ENCODE measurements at places on chromosomes 1 and 21. TPM values are rescaled to one million over a fixed set of nuclear protein-coding genes. Genes with fewer than 3 reads are reported as not detected.

DNA sequence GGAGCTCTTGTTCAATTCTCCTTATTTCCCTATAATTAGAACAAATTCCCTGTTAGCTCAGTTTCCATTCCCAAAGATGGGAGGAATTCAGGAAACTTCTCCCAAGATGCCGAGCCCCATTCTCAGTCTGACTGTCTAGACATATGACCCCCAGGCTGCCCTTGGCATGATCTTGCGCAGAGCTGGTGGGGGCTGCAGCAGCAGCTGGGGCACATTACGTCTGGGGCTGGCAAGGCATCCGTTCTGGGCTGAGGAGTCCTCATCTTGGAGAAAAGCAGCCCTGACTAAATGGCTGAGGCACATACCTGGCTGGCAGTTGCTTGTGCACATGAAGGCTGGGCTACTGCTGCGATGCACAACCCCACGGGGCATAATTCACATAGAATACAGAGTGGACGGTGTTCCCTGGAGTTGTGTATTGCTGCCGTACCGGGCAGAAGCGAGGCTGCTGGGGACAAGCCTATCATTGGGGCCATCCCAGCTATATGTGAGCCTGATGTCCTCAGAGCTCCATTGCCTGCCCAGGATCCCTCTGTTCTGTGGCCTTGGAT is 36.4 kb upstream of the TRABD2B start:
- peaks cover 4% of the 10 kb centered on the region for H3K4me1 ChIP-seq
- H3K4me3 ChIP-seq, result no peak overlapping the region

DNA sequence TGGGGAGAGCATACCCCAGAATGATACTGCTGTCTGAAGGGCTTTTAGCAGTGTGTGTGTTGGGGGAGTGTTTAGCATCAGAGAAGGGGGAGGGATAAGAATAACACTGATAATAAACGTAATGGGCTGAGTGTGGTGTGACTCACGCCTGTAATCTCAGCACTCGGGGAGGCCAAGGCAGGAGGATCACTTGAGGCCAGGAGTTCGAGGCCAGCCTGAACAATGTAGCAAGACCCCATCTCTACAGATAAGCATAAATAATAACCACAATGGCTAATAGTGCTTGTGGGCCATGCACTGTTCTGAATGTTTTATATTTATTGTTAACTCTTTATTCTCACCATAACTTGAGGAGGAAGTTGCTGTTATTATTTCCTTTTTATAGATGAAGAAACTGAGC is 2.6 kb upstream of the LEFTY2 start:
- no peak for DNase-seq
- no peak overlapping the region for H3K27ac ChIP-seq
- no peaks in the 10 kb centered on the region for H3K36me3 ChIP-seq
- H3K27me3 ChIP-seq, result peaks cover 8% of the 10 kb centered on the region
- no peak overlapping the region for H3K4me3 ChIP-seq
- H3K4me1 ChIP-seq, result peaks cover 5% of the 10 kb centered on the region

- no peaks in the 10 kb centered on the region for H3K4me1 ChIP-seq
- no peak for DNase-seq
Measured at GRCh38 chr21:44349847-44350772, 3.3 kb upstream of the TRPM2 start.

GRCh38 chr1:100879422-100879821 is 15.2 kb downstream of the EXTL2 start:
- H3K4me3 ChIP-seq, result no peak overlapping the region
- H3K27me3 ChIP-seq, result no peaks in the 10 kb centered on the region
- no peaks in the 10 kb centered on the region for H3K36me3 ChIP-seq
- no peak for DNase-seq
- H3K4me1 ChIP-seq, result peaks cover 7% of the 10 kb centered on the region
- no peak overlapping the region for H3K27ac ChIP-seq

DNA sequence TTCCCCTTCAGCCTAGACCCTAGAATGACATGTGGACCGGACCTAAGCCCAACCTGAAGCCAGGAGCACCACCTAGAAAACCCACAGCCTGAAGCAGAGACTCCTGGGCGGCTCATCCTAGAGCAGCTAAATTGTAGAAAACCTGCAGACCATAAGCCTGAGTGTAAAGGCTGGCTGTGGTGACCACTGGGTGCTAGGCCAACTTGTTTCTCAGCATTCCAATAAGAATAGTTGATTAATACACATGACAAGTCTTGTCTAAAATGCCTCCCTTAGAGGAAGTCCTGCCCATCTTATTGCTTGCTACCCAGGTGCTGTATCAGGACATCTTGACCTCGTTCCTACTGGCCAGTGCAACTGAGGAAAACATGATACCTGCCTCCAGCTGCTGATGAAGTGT is 23.3 kb upstream of the CASQ2 start:
- H3K4me1 ChIP-seq, result peaks cover 8% of the 10 kb centered on the region
- H3K27ac ChIP-seq, result no peak overlapping the region
- H3K27me3 ChIP-seq, result no peaks in the 10 kb centered on the region
- no peaks in the 10 kb centered on the region for H3K36me3 ChIP-seq
- H3K4me3 ChIP-seq, result no peak overlapping the region

DNA sequence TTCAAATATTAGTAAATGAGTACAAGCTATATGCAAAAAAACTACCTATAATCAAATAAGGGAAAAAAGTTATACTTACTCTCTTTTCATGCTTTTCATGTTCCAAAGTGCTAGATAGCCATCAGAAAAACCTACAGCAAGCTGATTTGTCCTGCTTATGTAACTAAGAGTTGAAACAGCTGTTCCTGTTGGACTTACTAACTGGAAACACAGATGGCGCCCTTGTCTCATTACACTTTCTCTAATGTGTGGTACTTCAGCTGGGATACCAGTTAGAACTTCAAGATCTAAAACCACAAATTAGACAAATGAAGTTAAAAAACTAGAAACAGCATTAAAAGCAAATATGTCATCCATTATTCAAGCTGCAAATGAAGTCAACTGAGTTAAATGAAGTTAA is 24.3 kb downstream of the AHCTF1 start:
- H3K4me3 ChIP-seq, result no peak overlapping the region
- H3K36me3 ChIP-seq, result no peaks in the 10 kb centered on the region
- no peaks in the 10 kb centered on the region for H3K4me1 ChIP-seq
- no peak overlapping the region for H3K27ac ChIP-seq

Gene HLX
- total RNA-seq, result 1.4 TPM

Gene LCE1E
- total RNA-seq, result not detected

Gene KRTAP12-2
- not detected for total RNA-seq
